GM04504 (cell line): ENCODE measurements at places on chromosomes 2 and 18.

DNA sequence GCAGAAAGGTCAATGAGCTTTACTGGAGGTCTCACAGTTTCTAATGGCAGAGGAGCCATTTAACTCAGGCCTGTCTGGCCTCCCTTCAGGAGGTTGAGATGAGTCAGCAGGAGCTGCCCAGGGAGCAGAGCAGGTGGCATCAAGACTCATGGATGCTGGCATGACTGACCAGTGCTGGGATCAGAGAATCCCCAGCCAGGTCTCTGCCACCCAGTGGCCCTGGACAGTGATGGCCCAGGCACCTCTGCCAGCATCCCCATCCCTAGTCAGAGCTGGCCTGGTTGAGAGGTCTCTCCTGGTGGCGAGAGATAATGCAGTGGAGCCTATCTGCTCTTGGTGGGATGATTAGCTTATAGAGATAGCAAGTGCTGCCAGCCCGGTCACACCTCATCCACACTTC, 43.1 kb downstream of the GYPC start:
- DNase-seq = no peak

GRCh38 chr2:14303366-14304115, 329.0 kb upstream of the LRATD1 start:
- DNase-seq = no peak

GRCh38 chr18:63511285-63511684, 30.9 kb upstream of the SERPINB12 start:
- peak; percentile 20 for DNase-seq

- no peak for DNase-seq
Measured at GRCh38 chr18:55395799-55396198, 192.2 kb downstream of the TCF4 start.
